ENCODE measurements at places on chromosomes 3 and 15.

- no peak for DNase-seq
Observed at GRCh38 chr15:66193066-66193465, 60.5 kb downstream of the MEGF11 start.

GRCh38 chr15:63827113-63827512 lies 6.6 kb downstream of the HERC1 start:
- DNase-seq: no peak

GRCh38 chr3:107775974-107776373 lies 253.2 kb downstream of the BBX start:
- DNase-seq: no peak

DNA sequence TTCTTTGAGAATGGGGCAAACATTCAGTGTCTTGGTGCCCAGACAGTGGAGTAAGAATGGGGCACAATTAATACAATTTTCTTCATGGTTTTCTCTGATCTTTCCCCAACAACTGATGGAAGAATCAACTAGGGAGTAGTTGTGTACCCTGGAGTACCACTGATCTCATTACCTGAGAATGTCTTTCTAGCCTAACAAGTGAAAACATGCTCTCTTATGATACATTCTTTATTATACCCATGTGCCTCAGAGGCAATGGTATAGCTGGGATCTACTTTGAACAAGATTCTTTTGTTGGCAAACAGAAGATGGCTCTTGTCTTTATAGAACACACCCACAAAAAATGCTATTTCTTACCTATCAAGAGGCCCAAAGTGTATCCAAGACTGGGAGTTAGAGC lies 250.6 kb upstream of the CMC1 start:
- DNase-seq: no peak

- peak; percentile 2 for DNase-seq
Observed at GRCh38 chr3:12395349-12396012, 88.8 kb upstream of the TSEN2 start.

Measured in activated CD4-positive, alpha-beta T cell treated with anti-CD3 and anti-CD28 coated beads for 24 hours (primary cell).